ENCODE measurements at places on chromosomes 6 and 20.

DNA sequence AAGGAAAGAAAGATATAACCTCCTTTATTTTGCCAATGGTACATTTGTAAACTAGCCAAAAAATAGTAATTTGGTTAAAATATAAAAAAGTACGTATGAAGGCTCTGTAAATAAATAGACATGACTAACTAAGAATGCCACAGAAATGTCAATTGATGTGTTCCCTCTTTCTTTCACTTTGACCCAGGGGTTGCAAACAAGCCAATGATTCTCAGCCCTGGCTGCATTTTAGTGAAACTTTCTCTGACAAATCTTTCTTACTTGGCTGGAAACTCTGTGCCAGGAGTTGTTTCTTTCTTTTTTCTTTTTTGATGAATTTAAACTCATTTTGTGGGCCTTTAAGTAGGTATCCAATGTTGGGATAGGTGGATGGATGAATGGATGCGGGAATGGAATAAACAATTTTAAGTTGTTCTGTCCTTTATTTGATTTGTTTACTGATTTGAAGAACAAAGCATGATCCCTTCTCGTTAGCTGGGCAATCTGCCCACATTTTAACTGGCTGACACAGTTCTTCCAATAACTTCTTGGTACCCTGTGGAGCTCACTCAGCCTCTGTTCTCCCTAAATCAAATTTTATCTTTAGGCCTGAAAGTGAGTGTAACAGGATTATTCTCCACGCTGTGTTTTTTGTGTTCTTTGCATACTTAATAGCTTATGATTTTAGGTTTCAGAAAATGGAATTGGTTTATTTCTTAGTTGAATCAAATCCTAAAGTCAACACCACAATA, 58.6 kb upstream of the GCLC start:
- peak; percentile 4 for DNase-seq

DNA sequence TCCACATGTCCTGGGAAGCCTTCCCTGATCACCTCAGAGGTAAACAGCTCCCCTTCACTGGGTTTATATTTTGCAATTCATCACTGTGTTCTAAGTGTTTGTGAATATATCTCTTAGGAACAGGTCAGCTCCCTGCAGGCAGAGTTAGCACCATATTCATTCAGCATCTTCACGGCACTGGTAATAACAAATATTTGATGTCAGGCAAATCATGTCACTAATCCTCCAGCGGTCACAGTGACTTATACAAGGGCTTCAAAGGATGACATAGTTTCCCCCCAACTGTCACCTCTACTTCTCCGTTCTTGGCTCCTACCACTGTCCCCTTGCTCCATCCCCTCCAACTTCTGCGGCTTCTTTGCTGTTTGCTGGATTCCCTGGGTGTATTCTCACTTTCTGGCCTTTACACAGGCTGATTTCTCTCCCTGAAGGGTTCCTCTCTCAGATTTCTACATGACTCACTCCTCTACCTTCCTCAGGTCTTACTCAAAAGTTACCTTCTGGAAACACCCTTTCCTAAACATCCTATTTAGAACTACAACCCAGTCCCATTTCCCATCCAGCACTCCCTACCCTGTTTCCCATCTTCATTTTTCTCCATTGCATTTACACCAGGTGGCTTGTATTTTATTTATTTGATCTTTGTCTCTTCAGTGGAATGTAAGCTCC, 66.6 kb downstream of the NHLRC1 start:
- DNase-seq, result no peak

GRCh38 chr20:56855708-56856107, 226.6 kb downstream of the TFAP2C start:
- no peak for DNase-seq

- DNase-seq, result no peak
These were observed 169.6 kb downstream of the MTHFD1L start for GRCh38 chr6:151034825-151035781.

- DNase-seq, result no peak
These were observed 15.9 kb downstream of the DDO start for GRCh38 chr6:110399219-110400071.

DNA sequence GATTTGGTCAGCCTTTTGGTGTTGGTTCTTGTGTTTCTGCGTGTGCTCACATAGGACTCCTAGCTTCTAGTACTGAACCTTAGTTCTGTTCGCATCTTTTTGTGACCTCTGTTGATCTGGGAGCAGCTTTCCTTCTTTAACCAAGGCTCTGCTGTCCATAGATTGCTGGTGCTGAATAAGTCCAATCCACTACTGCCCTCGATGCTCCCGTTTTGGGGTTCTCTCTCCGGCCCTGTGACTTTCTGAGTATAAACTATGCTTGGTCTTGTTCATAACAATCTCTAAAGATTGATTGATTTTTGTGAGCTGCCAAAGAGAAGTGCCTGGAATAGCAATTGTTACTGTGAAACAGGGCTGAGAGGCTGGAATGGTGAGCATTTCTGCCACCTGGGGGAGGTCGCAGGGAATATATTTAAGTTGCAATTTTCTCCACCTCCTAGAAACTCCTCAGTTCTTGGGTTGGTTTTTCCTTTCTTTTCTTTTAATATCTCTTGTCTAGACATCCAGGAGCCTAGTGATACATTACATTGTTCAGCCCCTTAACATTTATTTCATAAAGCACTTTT, 422.9 kb upstream of the CHD6 start:
- no peak for DNase-seq

DNA sequence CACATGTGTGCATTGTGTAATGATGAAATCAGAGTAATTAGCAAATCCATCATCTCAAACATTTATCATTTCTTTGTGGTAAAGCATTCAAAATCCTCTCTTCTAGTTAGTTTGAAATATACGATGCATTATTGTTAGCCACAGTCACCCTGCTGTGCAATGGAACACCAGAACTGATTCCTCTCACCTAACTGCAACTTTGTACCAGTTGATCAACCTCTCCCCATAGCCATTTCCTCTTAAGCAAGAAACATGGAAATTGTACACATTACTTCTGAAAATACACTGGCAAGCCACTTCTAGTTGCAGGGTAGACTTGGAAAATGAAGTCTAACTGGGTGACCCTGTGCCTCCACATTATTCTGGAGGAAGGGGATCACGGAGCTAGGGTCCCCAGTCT, 58.1 kb upstream of the ESR1 start:
- no peak for DNase-seq

DNA sequence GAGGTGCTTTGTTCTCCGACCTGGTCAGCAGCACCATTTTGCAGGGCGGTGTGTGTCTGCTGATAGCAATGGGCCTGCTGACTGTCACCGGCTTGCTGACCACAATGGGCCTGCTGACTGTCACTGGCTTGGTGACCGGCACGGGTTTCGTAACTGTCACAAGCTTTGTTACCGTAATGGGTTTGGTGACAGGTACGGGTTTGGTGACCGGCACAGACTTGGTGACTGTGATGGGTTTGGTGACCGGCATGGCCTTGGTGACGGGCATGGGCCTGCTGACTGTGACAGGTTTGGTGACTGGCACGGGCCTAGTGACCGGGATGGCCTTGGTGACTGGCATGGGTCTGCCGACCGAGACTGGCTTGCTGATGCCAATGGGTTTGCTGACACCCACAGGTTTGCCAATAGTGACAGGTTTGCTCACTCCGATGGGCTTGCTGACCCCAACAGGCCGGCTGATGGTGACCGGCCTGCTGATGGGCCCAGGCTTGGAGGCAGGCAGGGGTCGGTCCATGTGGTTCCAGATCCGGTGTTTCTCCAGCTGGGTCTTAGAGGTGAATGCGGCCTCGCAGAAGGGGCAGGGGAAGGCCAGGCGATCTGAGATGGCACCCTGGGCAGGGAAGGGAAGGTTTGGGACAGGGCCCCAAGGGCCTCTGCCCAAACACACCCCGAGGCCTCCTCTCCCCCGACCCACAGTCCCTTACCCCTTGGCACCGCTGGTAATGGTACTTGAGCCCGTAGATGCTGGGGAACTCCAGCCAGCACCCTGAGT, 3.4 kb downstream of the ZNF512B start:
- DNase-seq, result no peak

GRCh38 chr6:31878726-31879125, at the start of gene SLC44A4:
SLC44A4 (minus strand) TSS chr6:31878997; CDS start chr6:31878980, 17 bp downstream.
- no peak for DNase-seq

- DNase-seq, result no peak
These were observed 59.4 kb upstream of the BACH2 start for GRCh38 chr6:90356012-90356421.

DNA sequence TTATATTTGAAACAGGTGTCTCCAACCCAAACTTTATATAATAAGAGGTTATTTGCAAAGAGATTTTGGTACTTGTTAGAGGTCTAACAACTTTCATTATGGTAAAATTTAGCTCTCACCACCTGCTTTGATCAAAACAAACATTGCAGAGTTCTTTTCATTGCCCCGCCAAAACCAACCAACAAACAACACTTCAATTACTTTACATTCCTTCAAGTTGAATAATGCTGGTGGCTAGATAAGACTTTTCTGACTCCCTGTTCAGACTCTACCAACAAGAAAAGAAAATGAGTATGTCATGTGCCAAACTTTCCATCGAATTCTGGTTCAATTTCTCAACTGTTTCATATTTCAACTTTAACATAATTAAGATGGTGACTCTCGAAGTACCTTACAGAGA, 311.1 kb downstream of the ADGRG6 start:
- no peak for DNase-seq

DNA sequence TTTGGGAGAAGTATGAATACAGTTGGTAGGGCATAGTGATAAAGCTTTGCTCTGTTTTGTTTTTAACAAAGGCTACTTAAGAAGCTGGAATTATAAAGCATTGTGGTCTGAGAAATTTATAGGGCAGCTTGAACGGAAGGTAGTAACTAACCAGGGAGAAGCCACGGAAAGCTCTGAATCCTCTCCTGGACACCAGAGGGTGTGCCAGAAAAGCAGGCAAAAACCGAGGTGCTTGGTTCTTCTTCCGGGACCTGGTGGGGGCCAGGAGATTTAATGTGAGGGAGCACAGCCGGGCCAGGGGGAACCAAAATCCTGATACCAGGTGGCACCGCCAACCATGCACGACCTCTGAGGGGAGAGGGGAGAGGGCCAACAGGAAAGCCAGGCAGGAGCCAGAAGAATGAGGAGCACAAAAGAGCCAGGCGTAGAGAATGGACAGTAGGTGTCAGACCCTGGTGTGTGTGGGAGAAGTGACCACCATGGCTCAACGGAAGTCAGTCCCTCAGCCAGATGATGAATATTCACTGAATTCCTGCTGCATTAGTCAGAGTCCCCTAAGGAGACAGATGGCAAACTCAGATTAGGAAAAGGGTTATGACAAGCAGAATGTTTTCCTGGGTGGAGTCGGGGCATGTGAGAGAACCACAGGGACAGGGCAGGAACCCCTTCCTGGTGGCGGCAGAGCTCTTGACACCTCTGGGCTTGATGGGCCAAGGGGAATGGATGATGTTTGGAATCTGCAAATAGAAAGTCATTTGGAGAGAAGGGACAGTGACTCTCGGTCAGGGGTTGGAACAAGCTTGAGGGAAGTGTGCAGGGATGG, 262.3 kb downstream of the ZNF217 start:
- peak; percentile 16 for DNase-seq

DNA sequence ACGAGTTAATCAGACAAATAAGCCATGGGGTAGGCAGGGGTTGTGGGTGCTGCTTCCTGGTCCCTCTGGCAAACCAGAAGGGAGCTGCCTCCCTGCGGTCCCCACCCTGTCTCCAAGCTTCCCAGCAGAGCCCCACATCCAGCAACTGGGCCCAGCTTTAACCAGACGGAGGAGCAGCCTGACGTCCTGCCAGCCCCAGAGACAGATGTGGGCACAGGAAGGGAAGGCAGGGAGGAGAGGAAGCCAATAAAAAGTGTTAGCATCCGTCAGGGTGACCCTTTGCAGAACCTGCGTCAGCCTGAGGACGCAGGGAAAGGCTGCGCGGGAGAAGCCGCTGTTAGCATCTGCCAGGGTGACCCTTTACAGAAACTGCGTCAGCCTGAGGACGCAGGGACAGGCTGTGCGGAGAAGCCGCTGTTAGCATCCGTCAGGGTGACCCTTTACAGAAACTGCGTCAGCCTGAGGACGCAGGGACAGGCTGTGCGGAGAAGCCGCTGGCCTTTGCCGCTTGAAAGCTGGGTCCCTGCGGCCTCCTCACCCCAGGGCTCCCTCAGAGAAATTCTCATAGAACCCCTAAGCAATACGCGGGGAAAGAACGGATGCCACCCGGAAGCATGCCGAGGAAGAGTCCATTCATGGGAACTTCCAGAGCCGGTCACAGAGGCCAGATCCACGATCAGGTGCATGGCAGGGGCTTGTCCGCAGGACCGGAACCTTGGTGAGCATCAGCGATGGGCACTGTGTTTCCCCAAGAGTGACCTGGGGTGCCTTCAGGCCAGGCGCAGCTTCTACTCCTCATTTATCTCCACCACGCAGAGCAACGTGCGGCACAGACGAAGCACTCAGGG, 15.9 kb downstream of the DLL1 start:
- DNase-seq, result no peak

- DNase-seq, result no peak
These were observed 52.0 kb downstream of the HIVEP1 start for GRCh38 chr6:12064131-12064530.

DNA sequence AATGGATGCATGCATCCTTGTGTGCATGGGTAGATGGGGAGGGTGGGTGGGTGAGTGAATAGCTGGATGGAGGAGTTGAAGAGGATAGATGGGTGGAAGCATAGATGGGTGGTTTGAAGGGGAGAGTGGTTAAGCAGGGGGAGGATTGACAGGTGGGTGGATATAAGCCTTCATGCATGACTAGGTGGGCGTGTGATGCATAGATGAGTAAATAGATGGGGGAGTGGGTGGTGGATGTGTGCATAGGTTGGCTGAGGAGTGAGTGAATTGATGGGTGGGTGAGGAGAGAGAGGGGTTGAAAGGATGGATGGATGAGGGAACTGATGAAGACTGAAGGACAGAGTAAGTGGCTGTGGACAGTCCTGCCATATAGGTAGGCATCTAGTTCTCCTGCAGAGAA, 4.5 kb downstream of the COL11A2 start:
- DNase-seq, result no peak
